ENCODE measurements at places on chromosomes 2 and 18.

DNA sequence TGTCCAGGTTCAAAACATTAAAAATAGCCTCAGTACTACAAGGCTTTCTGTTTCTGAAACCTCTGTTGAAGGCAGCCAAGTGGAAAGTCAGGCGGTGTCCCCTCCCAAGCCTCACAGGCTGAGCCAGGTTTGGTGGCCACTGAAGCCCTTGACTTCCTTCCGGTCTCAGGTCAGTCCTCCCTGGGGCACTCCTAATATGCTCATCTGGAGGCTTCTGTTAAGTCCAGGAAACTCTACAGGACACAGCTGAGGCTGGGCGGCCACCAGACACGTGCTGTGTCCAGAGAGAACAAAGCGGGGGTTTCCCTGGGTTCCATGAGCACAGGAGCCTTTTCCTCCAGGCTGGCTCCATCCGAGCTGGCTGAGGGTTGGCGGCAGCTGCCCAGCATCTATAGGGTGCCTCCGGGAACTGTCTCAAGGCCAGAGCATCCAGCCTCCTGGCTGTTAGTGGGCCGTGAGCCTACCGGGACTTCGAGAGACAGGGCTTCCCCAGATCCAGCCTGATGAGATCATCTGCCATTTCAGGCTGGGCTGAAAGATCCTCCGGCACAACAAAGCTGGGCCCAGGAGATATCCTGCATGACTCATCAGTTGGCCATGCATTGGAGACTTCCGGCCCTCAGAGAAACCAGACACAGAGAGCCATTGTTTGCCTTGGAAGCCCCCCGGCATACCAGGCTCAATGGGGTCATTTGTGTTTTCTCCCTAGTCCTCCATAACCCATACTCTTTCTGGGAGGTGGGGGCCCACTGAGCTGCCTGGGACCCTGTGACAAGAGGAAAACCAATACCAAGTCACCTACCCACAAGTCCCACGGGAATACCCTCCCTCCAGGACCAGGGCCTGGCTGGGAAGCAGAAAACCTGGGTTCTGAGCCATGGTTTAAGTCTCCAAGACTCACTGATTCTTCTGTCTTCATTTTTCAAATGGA, 71.7 kb downstream of the HS1BP3 start:
- no peak for DNase-seq

GRCh38 chr2:239539776-239540100, 138.9 kb upstream of the HDAC4 start:
- DNase-seq = no peak

DNA sequence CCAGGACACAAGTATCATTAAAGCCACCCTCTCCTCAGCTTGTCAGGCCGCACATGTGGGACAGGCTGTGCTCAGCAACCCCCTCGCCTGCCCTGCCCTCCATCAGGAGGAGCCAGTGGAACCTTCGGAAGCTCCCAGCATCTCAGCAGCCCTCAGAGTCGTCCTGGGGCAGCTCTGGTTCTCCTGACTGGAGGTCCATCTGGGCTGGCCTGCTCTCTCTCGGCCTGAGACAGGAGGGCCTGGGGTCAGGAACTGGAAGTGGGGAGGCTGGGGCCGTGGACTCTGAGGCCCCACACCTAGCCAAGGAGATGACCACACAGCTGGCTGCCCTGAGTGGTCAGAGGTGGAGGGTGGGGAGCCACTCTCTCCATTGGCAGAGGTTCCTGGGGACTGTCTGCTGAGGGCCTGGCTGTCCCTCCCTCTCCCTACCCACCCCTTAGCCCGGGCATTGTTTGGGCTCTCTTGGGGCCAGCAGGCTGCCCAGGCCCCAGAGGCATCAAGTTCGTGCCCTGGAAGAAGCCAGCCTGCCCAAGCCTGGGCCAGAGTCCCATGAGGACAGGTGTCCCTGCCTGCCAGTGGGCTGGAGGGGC, 23.1 kb downstream of the ODC1 start:
- no peak for DNase-seq

DNA sequence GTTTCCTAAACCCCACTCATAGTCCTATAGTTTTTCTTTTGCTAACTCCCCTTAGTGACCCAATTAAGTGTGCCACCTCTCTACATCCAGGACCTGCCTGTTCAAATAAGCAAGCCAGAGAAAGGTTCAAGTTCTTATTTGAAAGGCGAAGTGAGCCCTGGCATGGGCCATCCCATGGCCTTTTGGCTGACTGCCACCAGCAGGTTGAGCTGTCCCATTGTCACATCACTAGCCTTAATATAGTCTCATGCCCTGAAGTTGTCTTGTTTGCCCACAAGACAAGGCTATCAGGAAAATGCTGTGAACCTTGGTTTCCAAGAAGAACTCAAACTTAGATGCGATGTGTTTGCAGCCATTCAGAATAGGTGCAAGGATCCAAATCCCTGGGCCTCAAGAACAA, 158.8 kb downstream of the SH3RF3 start:
- no peak for DNase-seq

GRCh38 chr18:63817441-63818051, 42.3 kb downstream of the SERPINB7 start:
- no peak for DNase-seq

GRCh38 chr2:3154700-3155099, 222.9 kb downstream of the EIPR1 start:
- DNase-seq = no peak

DNA sequence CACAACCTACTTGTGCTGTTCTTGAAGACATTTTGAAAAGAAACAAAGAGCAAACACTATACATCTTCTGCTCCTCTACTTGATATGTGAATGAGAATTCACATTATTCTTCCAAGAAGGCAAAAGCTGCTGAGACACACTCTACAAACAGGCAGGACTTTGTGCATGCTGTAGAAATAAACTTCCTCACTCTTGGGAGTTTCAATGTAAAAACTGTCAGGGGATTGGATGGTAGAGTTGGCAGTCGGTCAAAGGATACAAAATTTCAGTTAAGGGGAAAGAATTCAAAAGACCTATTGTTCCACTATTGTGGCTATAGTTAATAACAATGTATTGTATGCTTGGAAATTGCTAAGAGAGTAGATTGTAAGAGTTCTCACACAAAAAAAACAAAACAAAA, 196.3 kb downstream of the MC4R start:
- no peak for DNase-seq

GRCh38 chr2:199485732-199486335, 28.1 kb upstream of the SATB2 start:
- no peak for DNase-seq
